Lower lobe of right lung (tissue), 2 donors: ENCODE measurements at places on chromosomes 7 and 10.
A peak's percentile ranks its signal among the peaks of the same experiment; 100 is the strongest.

GRCh38 chr7:135924302-135924701, 52.9 kb downstream of the MTPN start:
- no peak for DNase-seq

DNA sequence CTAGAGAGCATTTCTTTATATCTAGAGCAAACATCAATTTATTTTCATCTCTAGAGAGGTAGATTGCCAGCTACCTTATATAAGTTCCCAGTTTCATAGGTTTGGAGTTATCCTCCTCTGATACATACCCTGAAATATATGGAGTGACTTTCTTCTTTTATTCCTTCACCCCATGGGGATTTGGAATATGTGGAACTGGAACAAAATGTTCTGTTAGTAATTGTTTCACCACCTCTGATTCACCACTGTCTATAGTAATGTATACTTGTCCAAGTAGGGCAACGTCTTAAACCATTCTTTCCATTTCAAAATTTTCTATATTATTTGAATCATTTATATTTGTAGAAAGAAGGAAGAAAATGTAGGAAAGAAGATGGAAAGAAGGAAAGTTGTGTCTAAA, 511.2 kb upstream of the KCND2 start:
- no peak for DNase-seq

- no peak for DNase-seq
Observed at GRCh38 chr7:19775578-19775977, 2.2 kb upstream of the TMEM196 start.

DNA sequence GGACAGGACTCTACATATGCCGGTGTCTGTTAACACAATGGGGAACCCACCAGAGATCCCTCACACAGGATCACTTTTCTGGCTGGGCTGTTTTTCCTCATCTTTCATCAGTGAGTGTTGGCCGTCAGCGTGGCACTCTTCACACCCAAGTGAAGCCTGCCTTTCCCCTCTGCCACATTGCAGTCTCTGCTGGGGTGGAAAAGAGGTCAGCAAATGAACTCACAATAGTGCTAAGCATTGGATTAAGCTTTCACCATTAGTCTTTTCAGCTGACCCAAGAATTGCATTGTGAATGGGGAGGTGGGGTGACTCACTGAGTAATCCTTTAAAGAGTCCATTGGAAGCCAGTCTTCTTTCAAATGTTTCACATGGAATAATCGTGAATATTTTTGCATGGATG, 143.0 kb downstream of the KIAA1217 start:
- no peak for DNase-seq

GRCh38 chr7:80231707-80232106, 97.1 kb downstream of the GNAI1 start:
- DNase-seq: no peak

DNA sequence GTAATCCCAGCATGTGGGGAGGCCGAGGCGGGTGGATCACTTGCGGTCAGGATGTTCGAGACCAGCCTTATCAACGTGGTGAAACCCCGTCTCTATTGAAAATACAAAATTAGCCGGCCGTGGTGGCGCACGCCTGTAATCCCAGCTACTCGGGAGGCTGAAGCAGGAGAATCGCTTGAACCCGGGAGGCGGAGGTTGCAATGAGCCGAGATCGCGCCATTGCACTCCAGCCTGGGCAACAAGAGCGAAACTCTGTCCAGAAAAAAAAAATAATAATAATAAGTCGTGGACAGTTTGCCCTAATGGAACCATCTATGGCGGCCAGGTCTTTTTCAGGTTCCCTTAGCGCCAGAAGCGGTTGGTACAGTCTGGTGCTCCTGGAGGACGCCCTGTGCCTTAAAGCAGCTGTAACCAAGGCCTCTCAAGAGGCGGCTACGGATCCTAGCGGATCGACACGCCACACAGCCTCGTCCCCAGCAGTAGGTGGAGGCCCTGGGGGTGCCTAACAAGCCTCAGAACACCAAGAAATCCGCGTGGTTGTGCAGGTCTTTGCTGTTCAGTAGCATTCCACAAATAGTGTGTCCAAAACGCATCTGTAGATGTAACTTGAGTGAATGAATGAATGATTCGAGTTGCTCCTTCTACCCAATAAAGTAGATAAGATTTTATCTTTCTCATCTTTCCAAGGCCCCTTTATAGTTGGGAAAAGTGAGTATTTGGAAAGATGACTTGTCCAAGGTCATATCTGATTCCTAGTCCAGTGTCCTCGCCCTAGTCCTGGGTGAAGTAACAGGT, 982 bp downstream of the PGAM1 start:
- DNase-seq: no peak

DNA sequence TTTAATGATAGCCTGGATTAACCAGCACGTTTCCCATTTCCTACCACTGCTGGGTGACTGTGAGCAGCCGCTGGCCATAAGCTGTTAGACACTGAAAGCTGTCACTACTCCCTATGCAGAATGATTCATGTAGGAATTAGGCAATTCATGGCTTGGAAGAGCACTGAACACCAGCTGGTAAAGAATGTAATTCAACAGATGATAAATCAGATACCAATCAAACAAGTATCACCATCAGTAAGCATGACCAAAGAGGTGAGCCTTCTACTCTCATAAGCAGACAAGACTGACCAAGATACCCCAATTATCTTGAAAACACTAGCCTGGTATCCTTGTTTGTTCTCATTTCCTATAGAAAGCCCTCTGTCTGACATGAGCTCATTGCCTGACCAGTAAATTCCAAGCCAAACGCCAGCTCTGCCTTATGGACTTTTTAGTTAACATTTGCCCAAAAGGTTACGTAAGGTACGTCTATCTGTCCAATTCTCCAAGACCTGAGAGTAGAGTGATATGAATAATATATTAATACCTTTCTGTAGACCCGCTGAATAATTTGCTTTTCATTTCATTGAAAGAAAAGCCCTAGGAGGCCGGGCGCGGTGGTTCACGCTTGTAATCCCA, 127.7 kb downstream of the ELMO1 start:
- no peak for DNase-seq

- no peak for DNase-seq
Observed at GRCh38 chr7:107494315-107494751, 24.5 kb downstream of the GPR22 start.

DNA sequence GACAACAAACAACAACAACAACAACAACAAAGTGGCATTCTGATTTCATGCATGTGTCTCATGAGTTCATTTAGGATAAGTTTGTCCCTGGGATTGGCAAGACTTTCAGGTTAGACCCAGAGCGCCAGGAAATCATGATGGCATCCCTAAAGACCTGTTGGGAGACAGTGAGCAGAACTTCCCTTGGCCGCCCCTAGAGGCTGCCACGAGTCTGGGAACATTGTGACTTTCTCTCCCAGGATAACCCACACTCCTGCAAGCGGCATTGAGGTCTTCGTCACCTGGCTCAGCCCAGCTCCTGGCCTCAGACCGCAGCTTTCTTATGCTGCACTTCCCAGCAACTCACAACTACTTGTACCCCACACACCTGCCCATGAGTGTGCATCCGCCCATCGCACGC, 80.5 kb upstream of the RNF32 start:
- no peak for DNase-seq

- DNase-seq: no peak
Observed at GRCh38 chr7:66877577-66878300, 43.3 kb upstream of the TMEM248 start.

- no peak for DNase-seq
Observed at GRCh38 chr7:44769376-44769775, 20.7 kb downstream of the ZMIZ2 start.

GRCh38 chr10:117476716-117477115, 65.8 kb upstream of the EMX2 start:
- no peak for DNase-seq

DNA sequence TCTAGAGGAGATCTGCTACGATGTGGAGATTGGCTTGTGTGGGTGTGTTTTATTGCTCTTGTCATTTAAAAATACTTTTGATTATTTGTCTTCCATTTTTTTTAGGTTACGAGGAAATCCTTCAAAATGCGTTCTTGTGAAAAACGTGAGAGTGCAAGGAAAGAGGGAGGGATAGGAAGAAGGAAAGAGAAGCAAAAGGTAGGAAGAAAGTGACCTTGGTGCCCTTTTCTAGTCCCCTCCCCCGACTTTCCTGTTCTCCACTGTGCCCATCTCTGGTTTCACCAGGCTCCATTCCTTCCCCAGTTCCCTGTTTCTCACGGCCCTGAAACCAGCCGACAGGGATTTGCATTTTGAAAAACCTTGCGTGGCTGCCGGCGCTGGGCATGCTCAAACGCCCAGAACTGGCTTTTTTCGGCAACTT, 506 bp upstream of the GNAI1 start:
- peak; percentile 67 for DNase-seq
